ENCODE measurements at places on chromosomes 4 and X.

GRCh38 chr4:29262986-29263385, 1457.2 kb upstream of the PCDH7 start:
- DNase-seq, result no peak

GRCh38 chr4:53161787-53162433, 204.0 kb downstream of the SCFD2 start:
- peak; percentile 23 for DNase-seq

DNA sequence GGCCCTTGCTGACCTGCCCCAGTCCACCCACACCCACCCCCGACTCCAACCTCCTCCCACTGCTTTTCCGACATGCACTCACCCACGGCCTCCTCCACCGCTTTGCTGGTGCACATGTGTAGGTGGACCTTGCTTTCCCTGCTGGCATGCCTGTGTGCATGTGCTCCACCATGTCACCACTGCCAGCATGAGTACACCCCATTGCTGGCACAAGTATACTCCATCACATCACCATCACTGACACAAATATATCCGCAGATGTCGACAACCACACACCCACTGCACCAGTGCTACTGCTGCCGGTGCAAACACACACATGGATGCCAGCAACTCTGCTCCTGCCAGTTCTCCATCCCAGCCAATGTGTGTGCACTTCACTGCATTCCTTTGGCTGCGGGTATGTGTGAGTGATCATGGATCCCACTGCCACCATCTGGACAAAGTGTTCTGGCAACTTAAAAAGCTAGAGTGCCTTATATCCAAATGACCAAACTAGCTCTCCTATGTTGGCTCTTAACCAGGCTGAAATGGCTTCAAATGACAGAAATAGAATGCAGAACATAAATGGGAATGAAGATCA, 1072.3 kb downstream of the RAPGEF2 start:
- no peak for DNase-seq

GRCh38 chr4:121189326-121190215, 25.4 kb upstream of the TNIP3 start:
- no peak for DNase-seq

- peak; percentile 18 for DNase-seq
Observed at GRCh38 chrX:133852837-133853356, 132.5 kb downstream of the GPC3 start.

DNA sequence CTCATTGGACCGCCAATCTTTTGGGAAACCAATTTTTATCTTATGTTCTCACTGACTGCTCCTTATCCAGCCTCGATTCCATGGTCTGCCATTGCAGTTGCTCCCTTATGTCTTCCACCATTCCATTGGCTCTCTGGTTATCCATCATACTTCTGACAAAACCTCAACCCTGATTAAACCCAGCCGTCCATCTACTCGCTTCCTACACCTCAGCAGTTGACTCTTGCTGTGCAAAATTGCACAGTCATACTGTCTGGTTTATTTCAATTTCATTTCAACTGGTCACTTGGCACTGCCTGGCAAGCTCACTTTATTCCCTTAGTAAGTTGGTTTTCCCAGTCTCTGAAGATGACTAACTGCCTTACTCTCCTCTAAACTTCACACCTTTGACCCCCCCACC, 26.2 kb downstream of the ARL9 start:
- DNase-seq, result peak; percentile 10

DNA sequence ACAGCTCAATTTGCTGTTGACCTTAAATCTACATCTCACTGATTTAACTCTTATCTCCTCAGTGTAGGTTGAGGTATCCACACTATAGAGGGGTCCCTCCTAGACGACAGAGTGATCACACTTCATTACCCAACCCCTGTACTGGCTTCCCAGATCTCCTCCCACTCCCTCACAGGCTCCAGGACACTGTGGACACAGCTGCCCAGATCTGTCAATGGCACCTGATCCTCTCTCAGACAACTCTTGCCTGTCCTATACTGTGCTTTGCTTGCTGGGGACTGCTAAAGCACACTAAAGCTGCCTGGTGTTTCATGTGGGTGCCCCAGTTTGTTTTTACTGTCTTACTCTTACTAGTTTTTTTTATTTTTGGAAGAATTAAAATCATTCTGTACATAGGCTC, 27.9 kb downstream of the RAB40AL start:
- no peak for DNase-seq

DNA sequence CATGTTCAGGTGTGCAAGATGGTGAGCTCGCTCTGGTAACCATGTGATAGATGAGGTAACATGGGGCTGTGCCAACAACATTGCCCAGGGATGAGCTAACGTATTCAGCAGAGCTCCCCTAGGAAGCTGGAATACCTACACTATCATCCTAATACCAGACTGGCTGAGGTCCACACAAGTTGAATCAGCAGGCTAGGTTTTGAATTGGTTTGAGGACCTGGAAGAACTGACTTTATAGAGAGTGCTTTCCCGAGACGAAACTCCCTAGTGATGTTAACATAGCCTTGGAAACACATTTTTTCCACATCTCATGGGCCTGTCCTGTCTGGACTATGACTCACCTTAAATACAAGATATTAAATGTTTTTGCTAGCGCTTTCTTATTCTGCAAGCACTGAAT, 56.7 kb downstream of the IGFBP7 start:
- DNase-seq, result peak; percentile 49

DNA sequence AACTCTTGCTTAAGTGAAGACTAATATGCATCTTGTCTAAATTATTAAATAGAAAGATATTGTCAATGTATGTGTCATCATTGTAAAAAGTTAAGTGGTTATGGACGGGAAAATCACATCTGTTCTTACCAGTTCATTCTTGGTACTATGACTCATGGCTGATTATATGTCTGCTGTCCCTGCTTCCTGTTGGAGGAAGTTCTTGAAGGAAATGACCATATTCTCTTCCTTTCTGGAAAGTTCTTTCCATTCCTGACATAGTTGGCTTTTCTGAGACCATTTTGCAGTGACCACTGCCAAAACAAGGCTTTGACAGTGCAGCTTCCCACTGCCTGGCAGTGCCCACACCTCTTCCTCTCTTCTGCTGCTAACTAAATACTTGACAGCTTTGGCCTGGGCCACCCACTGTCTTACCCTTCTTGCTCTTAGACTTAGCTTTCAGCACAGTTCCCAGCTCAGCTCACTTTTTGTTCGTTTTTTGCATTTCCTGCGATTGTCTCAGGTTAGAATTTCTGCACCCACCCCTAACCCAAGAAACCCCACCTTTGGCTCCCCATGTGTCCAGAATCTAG, 13.2 kb upstream of the CLDN24 start:
- DNase-seq, result peak; percentile 75

GRCh38 chr4:110485452-110485851, 9.5 kb downstream of the ENPEP start:
- no peak for DNase-seq

DNA sequence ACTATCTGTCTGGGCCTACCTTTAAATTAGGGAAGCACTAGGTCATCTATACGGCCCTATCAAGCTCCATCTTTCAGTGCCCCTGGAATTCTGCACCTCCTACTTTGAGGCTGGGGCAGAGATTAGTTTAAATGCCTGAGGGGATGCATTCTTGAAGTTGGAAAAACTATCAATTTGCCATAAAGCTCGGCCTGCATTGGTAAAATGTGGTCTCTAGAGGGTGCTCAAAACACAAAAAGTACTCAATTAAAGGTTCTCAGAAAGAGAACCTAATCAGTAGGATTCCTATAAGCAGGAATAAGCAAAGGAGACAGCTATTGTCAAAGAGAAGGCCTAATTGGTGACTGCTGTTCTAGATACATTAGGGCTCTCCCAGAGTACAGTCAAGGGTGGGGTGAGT, 111.7 kb downstream of the AMER1 start:
- DNase-seq, result peak; percentile 54

GRCh38 chr4:6901669-6902317, 7.8 kb upstream of the TBC1D14 start:
- DNase-seq, result no peak

DNA sequence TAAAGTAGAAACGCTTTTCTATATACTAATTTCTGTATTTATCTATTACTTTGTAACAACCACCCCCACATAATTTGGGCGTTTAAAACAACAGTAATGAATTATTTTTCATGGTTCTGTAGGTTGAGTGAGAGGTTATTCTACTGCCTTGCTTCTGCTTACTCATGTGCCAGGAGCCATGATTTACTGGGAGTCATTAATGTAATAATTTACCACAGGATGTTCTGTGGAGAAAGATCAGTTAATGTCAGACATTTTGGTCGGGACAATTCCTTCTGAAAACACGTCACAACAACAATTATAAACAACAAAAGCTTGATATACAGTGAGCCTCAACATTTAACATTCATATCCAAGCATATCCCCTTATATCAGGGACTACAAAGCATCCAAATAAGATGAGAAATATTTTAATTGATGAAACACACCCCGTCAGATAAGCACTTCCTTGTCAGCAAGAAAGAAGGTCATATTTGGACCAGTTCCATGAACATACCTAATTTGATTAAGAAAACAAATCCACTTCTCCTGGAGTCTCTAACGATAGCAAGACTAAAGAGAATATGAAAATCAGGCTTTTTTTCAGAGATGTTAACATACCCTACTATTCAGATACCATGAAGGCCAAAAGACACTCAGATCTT, 238.5 kb downstream of the PRDM5 start:
- no peak for DNase-seq

GRCh38 chrX:10158279-10159144, 1.7 kb downstream of the CLCN4 start:
- DNase-seq, result no peak

- DNase-seq, result no peak
Observed at GRCh38 chrX:70456256-70456655, 11.6 kb downstream of the DLG3 start.

- DNase-seq, result peak; percentile 73
Observed at GRCh38 chr4:54657551-54658251, at the start of gene KIT. Gene KIT (plus strand): TSS chr4:54657957. CDS start chr4:54658015, 58 bp downstream.

DNA sequence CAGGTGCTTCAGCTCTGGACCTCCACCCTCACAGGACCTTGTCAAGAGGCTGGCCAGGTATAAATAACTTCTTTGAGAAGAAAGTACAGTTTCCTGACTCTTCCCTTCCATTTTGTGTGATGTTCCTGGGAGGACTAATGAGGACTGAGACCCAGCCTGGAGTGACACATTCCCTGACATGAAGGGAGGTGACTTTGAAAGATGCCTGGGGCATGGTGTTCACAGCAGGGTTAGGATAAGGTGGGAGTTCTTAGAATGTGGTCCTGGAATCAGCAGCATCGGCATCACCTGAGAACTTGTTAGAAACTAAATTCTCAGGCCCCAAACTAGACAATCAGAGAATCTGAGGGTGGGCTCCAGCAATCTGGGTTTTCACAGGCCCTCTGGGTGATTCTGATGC, 224.9 kb upstream of the BOD1L1 start:
- DNase-seq, result no peak

DNA sequence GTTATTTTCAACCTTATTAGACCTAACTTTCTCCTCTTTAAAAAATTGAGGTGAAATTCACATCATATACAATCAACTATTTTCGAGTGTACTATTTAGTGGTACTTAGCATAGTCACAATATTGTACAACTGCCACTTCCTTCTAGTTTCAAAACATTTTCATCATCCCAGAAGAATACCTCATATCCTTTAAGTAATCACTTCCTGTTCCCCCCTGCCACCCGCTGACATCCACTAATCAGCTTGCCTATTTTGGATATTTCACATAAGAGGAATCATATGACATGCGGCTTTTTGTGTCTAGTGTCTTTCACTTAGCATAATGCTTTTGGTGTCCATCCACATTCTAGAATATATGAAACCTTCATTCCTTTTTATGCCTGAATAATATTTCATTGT, 10.0 kb upstream of the PPA2 start:
- DNase-seq, result no peak

DNA sequence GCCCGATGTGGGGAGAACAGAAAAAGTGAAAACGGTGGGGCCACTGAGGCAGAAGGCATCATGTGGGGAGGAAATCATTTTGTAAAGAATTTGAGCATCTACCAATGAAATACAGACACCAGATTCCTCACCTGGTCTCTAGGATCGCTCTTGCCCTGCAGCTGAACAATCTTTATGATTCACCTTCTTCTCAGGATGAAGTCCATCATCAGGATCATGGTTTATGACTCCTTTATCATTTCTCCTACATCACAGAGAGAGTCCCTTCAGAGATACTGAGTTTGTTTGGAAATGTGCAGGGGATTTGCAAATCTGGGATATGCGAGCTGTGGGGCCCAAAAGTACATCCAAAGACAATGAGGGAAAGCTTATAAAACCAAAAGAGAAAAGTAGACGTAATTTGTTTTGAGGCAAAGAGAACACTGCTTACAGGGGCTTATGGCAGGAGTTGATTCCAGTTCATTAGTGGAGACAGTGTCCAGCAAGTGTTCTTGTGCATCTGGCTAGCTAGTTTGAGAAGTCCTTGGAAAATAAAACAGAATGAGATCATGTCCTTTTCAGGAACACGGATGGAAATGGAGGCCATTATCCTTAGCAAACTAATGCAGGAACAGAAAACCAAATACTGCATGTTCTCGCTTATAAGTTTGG, 15.3 kb upstream of the ANXA5 start:
- no peak for DNase-seq

GRCh38 chr4:109003964-109004363, 241.1 kb upstream of the ETNPPL start:
- DNase-seq, result no peak

DNA sequence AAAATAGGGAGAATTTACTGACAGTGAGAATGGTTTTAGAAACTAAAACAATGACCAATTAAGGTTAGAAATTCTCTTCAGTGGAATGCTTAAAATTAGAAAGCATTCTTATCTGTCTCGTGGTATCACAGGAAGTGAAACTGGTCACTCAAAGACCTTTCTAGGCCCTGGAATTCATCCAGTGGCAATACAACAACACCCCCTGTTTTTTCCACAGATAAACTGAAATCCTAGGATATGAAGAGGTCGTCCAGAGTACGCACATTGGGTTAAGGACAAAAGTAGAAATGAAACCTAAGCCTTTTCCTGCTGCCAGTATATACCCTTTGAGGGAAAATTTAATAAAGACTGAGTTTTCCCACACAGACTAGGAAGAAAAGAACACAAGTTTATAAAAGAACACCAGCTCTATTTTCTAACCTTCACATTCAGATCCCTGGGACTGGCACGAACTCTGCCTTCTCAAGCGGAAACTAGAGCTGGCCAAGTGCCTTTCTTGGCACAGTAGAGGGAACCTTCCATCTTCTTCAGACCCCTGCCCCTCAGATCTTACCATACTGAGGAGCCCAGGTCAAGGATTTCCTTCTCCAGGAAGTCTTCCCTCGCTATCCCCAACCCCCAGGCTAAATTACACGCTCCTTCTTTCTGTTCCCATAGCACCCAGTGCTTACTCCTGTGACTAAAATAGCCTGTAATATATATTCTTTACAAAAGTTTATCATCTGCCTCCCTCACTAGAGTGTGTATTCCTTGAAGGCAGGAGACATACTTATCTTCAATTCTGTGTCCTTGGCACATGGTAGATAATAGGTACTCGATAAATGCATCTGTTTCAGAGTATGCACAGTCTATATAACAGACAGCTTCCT, 16.9 kb downstream of the LHFPL1 start:
- no peak for DNase-seq

GRCh38 chr4:153342751-153343552, 1.5 kb upstream of the MND1 start:
- no peak for DNase-seq

DNA sequence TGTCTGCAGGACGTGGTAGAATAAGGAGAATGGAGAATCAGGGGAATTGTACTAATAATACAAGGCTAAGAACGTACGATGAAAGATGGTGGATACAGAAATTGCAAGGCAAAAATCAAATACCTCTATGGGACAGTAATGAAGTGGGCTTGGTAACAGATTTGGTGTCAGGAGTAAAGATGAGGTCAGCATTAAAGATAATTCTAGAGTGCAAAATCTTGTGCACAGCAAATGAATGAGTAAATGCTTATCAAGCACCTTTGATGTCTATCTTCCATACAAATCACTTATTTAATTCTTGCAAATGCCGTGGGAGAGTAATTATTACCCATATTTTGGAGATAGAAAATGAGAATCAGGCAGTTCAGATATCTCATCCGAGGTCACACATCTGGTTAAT, 70.9 kb downstream of the DDX60 start:
- no peak for DNase-seq
